ENCODE measurements at places on chromosomes 13 and 19.

DNA sequence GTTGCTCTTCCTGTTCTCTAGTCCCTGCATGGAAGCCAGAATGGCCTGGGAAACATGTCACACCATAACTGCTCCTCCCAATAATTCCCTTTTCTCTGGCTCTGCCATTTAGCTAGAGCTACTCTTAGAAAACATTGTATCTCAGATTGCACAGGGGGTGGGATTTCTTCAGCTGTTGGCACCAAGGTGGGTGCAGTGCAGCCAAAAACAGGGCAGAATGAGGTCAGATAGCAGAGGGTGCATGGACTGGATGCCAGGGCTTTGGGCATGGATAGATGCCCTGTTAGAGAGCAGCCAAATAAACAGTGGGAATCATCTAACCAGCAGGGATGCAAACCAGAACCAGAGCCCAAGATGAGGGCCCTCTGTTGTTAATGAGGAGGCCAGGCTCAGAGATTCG is 4.9 kb upstream of the AMER2 start:
- DNase-seq: no peak

GRCh38 chr19:7772752-7773291 is 9.8 kb downstream of the CLEC4M start:
- DNase-seq: no peak

DNA sequence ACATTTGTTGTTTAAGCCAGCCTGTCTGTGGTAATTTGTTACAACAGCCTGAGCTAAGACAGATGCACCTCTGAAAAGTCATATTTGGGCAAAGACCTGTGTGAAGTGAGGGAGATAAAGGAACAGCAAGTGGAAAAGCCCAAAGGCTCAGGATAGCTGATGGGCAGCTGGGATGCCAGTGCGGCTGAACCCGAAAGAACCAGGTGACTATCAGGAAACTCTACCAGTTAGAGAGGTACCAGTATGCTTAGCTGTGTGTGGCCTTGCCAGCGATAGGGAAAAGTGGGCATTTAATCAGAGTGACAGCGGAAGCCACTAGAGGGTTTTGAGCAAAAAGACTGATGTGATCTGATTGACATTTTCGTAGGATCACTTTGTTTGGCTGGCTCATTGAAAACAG is 764.8 kb upstream of the GPC6 start:
- DNase-seq: no peak

- DNase-seq: no peak
These were observed 888.3 kb downstream of the PCDH9 start for GRCh38 chr13:66341635-66342377.

DNA sequence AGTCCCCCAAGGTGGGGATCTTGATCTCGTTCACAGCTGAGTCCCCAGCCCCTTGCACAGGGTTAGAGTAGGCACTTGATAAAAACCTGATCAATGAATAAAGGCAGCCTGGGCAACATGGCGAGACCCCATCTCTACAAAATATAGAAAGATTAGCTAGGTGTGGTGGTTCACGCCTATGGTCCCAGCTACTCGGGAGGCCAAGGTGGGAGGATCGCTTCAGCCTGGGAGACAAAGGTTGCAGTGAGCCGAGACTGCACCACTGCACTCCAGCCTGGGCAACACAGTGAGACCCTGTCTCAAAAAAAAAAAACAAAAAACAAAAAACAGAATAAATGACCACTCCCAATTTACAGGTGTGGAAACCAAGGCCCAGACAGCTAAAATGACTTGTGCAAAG is 4.8 kb downstream of the YIF1B start:
- no peak for DNase-seq

- no peak for DNase-seq
These were observed 290.4 kb downstream of the SLITRK6 start for GRCh38 chr13:85508683-85509329.

GRCh38 chr13:36850790-36851438 is 31.9 kb downstream of the RFXAP start:
- DNase-seq: no peak

DNA sequence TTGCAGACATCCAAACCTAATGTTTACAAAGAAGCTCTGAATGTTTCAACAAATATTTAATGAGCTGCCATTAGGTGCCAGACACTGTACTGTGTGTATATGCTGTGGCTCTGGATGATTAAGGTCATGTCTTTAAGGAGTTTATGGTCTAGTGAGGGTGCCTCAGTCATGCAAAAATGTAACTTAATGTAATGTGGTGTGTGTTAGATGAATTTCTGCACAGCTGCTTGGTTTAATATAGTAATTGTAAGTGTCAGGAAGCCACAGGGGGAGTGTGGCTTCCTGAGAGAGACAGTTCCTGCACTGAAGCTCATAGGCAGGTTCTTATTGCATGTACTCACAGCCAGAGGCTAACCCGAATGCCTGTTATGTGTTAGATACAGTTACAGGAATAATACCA is 43.3 kb downstream of the SPATA13 start:
- no peak for DNase-seq

- DNase-seq: no peak
These were observed 84.1 kb downstream of the MIPEP start for GRCh38 chr13:23805122-23805521.

GRCh38 chr13:110261166-110262081 is 45.5 kb downstream of the COL4A1 start:
- no peak for DNase-seq

DNA sequence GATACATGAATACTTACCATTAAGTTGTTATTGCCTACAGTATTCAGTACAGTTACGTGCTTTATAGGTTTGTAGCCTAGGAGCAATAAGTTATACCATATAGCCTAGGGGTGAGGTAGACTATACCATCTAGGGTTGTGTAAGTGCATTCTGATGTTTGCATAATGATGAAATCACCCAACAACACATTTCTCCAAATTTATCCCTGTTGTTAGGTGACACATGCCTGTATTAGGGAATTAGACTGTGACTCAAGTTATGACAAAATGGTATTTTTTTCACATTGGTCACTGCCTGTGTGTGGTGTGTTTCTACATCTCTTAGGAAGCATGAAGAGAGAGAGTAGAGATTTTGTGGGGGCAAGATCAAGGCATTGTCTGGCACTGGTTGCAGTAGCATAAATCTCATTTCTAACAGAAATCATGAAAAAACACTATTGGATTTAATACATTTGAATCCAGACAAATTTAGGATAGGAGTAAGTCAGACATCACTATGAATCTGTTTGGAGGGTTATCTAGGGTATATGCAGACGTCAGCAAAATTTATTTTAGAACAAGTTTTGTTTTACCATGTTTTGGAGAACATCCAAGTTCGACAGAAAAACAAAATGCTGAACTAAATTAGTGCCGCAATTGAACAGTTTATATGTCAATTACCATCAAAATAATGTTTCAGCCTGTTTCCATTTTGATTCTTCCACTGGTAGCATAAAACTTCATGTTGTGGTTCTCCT is 332.1 kb downstream of the LMO7 start:
- DNase-seq: no peak

DNA sequence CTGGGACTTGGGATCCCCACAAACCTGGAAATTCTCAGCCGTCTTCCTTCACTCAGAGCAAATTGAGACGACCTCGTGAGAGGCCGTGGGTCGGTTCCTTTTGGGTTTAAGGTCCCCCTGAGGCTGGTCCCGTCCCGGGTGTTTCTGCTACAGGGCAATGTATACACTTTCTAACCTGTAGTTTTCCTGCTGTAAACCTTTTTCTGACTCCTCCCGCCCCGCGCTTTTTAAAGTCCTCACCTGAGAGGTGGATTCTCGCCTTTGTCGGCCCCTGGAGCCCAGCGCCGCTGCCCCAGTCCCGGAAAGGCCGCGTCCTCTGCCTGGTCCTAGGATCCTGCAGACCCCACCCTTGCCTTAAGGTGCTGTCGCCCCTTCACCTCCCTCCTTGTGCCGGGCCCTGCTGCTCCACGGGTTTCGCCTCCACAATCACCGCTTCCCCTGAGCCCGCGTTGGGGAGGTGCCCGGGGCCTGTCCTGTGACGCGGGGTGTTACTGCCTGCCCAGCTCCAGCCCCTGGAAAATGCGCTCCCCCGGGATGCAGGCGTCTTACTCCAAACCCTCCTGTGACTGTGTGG is 391 bp downstream of the ZNF761 start:
- peak; percentile 4 for DNase-seq

DNA sequence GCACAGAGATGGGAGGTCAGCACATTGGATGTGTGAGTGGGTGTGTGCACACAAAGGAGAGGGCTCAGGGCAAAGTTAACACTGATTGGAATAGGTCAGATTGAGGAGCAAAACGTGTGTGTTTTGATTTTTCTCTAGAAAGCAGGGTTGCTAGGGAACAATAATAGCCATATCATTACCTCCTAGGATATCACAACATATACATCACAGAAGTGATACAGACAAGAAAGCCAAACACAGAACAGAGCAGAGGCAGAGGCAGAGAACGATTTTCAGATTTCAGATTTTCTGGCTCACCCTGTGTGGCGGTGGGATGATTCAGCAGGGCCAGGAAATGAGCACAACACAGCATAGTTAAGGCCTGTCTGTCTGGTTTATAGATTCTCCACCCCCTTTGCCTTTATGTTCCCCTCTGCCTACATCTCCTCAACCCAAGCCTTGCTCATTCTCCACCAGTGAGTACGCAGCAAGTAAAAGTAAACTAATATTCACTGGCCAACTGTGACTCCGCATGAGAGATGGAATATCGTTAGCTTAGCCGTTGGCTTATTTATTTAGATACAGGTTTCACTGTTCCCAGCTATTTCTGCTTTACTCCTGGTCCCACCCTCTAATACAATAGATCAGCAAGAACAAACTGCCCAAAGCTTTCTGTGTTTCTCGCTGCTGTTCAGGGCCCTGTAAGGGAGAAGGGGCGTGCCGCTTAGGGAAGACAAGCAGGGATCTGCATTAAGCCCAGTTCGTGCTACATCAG is 182.7 kb upstream of the TSC22D1 start:
- no peak for DNase-seq

GRCh38 chr19:38849147-38849859 is 483 bp downstream of the HNRNPL start:
- DNase-seq: peak; percentile 96

DNA sequence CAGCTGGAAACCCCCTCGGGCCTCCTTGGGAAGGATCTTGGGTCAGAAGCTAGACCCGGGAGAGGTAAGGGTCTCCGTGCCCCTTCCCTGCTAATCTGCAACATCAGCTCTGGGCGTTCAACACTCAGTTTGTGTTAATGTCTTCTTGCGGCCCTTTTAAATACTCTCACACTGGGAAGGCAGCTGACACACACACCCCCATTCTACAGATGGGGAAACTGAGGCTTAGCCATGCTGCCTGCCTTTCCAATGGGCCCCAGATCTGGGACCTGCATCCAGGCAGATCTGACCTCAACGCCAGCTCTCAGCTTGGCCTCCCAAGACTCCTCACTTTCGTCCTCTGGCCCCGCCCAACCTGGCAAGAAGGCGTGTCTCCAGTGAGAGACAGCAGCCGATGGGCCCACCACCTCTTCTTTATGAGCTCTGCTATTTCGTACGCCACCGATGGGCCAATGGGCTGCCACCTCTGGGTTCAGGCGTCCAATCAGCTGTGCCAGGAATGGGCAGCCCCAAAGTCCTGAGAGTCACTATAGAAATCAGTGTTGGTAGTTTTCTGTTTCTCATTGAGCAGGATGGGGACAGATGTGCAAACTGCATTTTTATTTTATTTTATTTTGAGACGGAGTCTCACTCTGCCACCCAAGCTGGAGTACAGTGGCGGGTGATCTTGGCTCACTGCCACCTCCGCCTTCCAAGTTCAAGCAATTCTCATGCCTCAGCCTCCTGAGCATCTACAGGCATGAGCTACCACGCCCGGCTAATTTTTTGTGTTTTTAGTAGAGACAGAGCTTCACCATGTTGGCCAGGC is 43.8 kb downstream of the DNM2 start:
- no peak for DNase-seq

DNA sequence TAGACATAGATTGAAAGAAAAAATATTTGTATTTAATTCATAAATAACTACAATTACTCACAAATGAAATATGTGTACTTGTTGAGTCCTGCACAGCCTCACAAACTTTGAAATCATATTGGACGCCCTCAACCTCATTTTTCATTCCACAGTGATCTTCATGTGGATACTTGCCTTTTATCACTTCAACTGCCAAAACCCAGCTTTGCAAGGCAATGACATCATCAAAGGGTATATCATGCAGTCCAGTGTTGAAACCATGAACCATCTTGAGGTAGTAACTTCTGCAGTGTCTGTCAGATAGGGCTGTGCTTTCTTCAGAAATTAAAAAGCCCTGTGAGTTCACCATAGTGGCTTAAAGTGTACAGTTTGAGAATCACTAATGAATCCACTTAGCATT is 82.2 kb downstream of the HS6ST3 start:
- no peak for DNase-seq

- DNase-seq: no peak
These were observed 287.1 kb downstream of the TBC1D4 start for GRCh38 chr13:75194717-75195462.

DNA sequence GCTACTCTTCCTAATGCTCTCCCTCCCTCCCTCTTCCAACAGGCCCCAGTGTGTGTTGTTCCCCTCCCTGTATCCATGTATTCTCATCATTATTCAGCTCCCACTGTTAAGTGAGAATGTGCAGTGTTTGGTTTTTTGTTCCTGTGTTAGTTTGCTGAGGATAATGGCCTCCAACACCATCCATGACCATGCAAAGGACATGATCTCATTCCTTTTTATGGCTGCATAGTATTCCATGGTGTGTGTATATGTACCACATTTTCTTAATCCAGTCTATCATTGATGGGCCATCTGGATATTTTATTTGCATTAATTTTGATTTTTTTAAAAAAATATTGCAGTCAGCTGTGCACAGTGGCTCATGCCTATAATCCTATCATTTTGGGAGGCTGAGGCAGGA is 15.8 kb upstream of the ZNRF4 start:
- DNase-seq: no peak

DNA sequence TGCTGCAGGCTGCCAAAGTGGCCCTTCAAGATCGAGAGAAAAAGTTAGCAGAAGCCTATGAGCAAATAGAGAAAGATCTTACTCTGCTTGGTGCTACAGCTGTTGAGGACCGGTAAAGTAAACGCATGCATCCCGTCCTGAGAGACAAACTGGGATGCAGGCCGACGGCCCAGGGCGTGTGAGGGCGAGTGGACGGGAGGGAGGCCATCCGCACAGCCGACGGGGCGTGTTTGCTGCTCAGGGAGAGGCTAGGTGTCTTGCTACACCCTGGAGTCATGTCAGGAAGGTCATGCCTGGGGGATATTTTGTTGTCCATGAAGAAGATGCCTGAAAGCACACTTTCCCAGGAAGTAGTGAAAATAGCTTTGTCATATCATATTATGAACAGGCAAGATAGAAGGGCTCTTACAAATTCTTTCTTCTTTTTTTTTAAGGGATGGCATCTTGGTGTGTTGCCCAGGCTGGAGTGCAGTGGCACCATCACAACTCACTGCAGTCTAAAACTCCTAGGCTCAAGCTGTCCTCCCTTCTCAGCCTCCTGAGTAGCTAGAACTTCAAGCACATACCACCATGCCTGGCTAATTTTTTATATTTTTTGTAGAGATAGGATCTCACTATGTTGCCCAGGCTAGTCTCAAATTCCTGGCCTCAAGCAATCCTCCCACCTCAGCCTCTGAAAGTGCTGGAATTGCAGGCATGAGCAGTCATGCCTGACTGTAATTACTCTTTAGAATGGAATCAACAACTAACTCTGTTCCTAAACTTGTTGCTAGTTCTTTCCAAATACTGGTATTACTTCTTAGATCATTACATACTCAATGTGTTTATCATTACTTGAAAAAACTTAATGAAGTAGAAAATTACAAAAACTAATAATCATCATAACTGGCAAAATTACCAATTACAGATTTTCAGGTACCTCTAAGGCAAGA is 117.6 kb upstream of the MCF2L start:
- no peak for DNase-seq

- DNase-seq: no peak
These were observed 22.1 kb downstream of the EDNRB start for GRCh38 chr13:77896536-77896935.

All from neuronal stem cell (in vitro differentiated cells).